NCI-H1694 (cell line): ENCODE measurements at places on chromosomes 6 and 20.
A peak's percentile ranks its signal among the peaks of the same experiment; 100 is the strongest.

GRCh38 chr20:34220561-34220960, 20.7 kb upstream of the ASIP start:
- no peak for DNase-seq

DNA sequence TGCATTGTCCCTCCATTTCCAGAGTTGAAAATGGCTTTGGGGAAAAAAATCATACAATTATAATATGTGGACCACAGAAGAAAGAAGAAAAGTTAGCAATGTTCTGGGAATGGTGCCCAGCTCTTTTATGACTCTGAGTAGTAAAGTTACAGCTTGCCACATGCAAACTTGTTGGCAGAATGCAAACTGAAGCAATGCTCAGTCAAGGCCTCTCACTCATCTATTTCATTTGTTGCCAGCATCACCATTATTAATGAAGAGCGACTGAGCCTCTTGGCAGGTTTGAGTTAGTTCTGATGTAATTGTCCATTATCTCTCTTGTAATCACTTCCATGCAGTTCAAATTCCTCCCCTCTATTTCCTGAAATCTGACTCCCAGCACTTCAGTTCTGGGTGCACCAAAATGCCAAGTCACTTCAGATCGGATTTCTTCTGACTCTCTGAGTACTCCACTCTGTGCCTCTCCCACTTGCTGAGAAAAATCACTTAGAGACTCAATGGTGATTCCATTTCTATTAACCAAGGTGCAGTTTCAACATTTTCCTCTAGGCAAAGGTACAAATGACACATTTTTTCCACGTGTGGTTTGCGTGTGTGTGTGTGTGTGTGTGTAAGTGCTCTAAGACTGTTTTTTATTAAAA, 154.4 kb upstream of the STMND1 start:
- DNase-seq: no peak

- no peak for DNase-seq
Observed at GRCh38 chr6:98946266-98946878, 1.4 kb downstream of the FBXL4 start.

DNA sequence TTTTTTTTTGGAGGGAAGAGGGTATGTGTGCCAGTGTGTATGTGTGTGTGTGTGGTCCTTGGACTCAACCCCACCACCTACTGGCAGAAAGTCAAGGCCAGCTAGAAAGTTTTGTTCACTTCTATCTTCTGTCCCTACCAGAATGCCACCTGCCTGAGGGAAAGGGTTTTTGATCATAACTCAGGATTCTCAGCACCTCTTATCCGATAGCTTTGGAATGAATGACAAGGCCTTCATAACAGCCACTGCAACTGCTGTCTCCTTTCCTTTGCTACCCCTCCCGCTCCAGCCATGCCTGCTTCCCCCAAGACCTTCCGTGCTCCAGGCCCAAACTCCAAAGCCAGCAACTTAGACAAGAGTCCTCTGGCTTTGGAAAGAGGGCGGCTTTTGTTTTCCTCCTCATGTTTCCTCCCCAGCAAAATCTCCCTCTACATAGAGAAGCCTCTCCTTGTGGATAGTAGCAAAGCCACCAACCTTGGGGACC, 18.7 kb downstream of the BTN3A1 start:
- no peak for DNase-seq

DNA sequence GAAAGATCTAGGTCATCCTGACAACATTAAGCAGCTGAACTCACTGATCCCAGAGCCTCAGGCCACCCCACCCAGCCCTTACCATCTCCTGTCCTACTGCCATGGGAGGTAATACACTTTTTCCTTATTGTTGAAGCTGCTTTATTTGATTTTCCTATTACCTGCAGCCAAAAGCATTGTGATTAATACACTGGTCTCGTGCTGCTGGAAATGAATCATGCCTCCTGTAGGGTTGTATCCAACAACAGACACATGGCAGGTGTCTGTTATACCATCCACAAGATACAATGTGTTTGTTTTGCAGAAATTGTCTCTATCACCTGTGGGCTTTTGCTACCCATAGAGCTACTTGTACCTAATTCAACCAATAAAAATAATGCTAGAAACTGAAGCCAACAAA, 34.2 kb downstream of the MYLIP start:
- no peak for DNase-seq

DNA sequence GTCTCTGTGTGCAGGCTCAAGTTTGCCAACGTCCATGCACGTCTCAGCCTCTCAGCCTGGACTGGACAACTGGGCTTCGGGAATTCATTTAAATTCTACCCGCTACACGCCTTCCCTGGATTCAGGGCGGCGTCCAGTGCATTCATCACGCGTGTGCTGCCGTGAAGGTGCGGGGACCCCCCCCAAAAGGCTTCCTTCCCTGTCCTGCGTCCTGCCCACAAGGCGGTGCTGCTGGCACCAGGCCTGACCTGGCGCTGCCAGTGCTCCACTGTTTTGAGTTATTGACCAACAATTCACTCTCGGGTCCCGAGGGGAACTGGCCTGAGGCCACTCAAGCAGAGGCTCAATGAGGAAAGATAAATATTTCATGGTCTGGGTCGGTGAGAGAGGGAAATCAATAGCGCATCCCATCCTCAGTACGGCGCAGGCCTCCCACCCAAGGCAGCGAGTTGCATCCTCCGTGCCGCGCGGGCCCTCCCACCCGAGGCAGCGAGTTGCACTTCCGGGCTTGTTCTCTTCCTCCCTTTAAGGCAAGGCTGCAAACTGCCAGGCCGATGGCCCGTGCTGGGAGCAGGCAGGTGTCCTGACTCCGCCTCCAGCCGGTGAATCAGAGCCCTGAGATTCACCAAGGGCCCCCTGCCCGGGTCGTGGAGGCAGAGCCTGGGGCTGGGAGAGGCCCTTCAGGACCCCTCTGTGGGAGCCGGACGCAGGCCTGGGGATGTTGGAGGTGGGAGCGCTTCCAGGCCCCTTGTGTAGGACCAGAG, 22.8 kb upstream of the BHLHE23 start:
- no peak for DNase-seq

GRCh38 chr20:32651537-32651936, 22.2 kb downstream of the C20orf203 start:
- DNase-seq: no peak

GRCh38 chr6:89925826-89926225, 31.6 kb downstream of the GJA10 start:
- DNase-seq: no peak

DNA sequence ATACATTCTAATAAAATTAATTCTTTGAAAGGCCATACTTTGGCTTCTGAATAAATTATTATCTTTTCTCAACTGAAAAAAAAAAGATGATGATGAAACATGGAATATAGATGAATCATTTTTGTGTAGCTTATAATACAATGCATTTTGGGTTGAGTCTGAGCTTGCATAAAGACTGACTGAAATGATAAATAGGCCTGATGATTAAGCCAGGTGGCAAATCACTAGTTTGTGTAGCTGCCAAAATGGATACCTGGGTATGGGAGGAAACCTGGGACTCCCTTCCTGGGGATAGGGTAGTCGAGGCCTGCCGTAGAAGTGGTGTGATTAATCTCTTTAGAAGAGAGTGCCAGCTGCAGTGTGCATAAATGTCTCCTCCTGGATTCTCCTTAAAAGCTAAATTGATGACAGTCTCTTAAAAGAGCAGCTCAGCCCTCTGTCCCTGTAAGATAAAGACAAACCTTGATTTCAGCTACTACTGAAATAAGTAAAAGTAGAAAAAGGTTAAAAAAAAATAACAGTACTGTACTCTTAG, 275.1 kb downstream of the GRIK2 start:
- peak; percentile 7 for DNase-seq

GRCh38 chr6:160160450-160160849, 38.8 kb downstream of the SLC22A1 start:
- no peak for DNase-seq

DNA sequence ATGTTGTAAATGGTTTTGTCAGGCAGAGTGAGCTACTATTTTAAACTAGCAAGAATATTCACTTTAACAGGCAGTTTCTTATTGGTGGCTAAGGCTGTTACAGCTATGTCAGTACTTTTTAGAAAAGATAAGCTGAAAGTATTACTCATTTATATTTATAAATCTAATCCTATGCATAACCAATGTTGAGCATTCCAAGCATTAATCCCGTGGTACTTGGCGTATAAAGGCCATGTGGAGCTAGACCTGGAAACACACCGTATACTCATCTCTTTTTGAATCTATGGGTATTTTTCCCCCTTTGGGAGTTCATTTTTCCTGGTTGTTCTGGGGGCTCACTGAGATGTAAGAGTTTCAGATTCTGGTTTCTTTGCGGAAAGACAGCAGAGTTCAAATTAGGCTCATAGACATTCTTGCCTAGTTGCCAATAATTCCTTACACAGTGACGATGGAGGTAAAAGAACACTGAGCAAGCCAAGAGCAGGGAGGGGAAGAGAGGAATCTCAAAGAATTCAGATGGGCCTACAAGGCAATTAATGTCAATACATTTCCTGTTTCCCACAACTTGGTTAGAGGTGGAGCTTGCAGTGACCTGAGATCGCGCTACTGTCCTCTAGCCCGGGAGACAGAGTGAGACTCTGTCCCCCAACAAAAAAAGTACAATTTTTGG, 211.5 kb downstream of the SOX4 start:
- DNase-seq: no peak

DNA sequence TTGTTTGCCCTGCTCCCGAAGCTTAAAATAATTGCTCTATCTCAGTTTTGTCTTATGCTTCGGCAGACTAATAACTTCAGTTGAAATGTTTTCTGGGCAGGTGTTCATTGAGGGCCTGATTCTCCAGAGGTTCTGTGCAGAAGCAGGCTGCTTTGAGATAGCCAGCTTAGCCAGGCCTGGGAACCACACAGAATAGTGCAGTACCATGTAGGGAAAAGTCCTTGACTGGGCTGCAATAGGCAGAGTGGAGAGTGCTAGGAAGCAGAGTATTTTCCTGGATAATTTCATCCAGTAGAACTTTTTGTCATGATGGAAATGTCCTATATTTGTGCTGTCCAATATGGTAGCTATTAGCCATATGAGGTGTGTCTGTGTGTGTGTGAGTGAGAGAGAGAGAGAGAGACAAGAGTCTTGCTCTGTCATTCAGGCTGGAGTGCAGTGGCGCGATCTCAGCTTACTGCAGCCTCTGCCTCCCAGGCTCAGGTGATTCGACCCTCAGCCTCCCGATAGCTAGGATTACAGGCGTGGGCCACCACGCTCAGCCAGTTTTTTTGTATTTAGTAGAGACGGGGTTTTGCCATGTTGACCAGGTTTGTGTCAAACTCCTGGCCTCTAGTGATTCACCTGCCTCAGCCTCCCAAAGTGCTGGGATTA, 15.9 kb downstream of the TOP1 start:
- no peak for DNase-seq

- peak; percentile 32 for DNase-seq
Observed at GRCh38 chr6:80690551-80691131, 584.2 kb downstream of the BCKDHB start.

- no peak for DNase-seq
Observed at GRCh38 chr6:110509617-110510241, 33.3 kb upstream of the SLC22A16 start.

DNA sequence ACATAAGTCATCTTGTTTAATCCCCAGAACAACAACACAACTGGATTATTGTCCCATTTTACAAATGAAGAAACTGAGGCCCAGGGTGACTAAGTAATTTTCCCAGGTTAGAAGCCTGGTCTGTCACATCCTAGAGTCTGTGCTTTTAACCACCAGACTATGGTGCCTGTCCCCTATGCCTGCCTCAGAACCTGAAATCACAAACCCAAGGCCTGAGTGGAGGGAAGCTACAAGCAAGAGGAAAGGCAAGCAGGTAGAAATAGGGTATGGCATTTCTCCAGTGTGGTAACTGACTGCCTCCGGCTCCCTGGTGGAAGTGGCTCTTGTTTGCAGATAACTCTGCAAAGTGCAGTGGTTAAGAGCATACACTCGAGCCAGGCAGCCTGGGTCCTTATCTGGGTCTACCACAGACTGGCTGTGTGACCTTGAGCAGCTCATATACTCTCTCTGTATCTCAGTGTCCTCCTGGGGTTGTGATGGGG, 2.5 kb downstream of the TMEM63B start:
- no peak for DNase-seq

GRCh38 chr20:61442075-61442670, 190.1 kb downstream of the CDH4 start:
- no peak for DNase-seq

DNA sequence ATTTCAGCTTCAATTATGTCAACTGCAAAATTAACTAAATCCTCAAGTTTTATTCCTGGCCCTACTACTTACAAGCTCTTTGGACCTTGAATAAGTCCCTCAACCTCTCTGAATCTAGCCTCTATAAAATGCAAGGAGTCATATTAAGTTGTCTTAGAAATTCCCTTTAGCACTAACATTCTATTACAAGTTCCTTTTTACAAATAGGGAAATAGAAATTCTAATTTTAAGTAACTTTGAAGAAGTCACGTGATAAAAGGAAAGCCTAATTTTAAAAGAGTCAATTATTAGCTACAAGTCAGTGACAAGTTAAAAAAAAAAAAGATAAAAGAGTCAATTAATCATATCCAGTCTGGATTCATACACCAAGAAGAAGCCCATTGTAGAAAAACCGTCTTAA, 24.6 kb upstream of the GTF3C6 start:
- DNase-seq: no peak

DNA sequence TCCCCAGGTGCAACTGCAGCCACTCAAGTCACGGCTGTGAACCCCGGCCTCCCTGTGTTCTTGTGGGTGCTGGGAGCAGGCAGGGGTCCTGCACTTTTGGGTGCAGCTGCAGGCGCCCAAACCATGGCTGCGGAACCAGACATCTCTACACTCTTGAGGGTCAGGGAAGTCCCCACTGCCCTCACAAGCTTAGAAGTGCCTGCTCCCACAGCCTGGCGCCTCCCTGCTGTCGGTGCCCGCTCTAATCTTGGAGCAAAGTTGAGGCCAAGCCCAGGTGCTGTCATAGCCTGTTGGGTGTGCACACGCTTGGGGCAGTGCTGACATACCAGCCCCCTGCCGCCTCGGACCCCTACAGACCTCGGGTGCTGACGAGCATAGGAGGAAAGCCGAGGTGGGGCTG, 6.2 kb downstream of the DEFB132 start:
- DNase-seq: no peak

- DNase-seq: no peak
Observed at GRCh38 chr6:137233911-137234863, 15.0 kb upstream of the IFNGR1 start.

DNA sequence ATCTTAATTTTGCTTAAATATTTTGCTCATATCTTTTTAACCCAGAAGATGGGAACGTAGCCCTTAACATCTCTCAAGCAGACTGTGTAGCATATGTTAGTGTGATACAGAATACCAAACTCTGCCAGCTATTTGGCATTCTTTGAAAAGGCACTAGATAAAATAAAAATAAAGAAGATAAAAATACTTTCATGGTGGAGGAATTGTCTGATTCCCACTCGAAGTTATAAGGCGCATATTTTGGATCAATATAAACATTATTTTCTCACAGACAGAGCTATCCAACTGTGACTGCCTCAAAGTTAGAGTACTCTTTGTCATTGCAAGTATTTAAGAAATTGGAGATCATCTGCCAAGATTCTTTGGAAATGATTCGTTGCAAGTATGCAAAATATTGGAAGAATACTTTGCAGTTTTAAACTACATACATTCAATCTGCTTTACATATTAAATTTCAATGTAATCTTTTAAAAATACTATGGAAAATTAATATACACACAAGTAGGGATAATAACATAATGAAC, 10.8 kb upstream of the EEF1E1 start:
- DNase-seq: no peak
